ENCODE measurements at places on chromosomes 16 and 17.

DNA sequence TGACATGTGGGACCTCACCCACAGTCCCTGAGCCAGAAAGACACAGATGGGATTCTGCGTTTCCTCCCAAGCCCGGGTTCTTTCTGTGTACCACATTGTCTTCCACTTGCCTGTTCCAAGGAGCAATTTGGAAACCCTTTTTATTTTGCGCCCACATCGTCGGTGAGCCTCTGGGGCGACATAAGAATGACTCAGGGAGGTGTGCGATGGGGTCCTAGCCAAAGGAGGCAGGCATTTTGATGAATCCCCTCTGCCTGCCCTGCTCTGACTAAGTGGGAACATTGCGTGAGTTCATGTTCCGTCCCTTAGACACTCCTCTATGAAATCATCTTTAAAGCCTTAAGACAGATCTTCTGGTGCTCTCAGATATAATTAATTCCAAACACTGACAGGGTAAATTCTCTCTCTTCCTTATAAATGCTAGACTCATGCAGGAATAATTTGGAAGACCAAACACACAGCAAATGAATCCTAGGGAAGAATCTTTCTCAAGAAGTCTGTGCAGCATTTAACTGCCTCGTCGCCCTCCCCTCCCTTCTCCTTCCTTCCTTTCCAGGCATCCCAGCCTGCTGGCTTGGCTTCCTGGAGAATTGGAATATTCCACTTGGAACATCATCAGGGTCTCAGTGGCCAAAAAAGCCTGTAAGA is 52.7 kb upstream of the FOXF1 start:
- DNase-seq = no peak

GRCh38 chr17:79966681-79967080 is 69.0 kb downstream of the TBC1D16 start:
- no peak for DNase-seq

- no peak for DNase-seq
These were observed 9.1 kb upstream of the SCNN1B start for GRCh38 chr16:23293016-23293415.

DNA sequence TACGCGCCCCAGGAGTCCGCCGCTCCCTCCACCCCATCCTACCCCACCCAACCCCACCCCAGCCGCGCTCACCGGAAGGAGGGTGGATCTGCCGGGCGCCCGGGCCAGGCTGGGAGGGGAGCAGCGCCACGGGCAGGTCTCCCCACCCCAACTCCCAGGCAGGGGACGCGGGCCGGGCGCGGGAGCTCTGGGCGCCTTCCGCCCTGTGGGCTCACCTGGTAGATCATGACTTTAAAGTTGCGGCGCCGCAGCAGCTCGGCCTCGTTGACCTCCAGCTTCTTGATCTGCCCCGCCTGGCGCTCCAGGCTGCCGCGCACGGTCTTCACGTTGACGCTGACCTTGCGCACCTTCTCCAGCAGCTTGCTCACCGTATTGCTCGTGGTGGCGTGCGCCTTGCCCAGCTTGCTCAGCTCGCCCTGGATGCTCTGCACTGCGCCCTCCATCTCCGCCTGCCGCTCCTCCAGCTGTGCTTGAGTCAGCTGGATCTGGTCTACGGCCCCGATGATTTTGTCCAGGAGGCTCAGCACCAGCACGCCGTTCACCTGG is 571 bp downstream of the CAVIN1 start:
- peak; percentile 65 for DNase-seq

GRCh38 chr16:65062736-65063583 is 58.9 kb downstream of the CDH11 start:
- no peak for DNase-seq

- DNase-seq = no peak
These were observed 769.1 kb upstream of the CDH8 start for GRCh38 chr16:62805221-62805857.

DNA sequence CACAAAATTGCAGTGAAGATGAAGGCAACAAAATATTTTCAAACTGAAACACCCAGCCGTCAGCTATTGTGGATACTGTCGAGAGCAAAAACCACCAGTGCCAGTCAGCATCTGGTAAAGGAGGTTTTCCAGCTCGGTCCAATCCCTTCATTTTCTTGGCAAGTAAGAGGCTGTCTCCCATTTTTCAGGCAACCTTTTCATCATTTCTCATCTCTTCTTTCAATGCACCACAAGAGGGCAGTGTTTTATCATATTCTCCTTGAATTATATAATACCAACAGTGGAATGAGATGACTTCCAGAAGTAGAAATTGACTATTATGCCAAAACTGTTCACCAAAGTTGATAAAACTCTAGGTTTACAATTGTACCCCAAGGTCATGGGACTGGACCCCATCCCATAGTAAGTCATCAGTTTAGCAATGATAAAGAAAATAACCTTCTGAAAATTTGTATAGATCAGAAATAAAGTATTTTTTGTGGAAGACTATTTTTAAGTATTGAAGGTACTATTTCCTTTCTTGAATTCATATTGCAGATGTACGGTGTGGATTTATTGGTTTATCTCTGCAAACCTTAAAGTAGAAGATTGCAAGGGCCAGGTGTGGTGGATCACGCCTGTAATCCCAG is 16.8 kb downstream of the NQO1 start:
- DNase-seq = peak; percentile 77

GRCh38 chr16:81734632-81735434 is 44.3 kb upstream of the PLCG2 start:
- DNase-seq = no peak

DNA sequence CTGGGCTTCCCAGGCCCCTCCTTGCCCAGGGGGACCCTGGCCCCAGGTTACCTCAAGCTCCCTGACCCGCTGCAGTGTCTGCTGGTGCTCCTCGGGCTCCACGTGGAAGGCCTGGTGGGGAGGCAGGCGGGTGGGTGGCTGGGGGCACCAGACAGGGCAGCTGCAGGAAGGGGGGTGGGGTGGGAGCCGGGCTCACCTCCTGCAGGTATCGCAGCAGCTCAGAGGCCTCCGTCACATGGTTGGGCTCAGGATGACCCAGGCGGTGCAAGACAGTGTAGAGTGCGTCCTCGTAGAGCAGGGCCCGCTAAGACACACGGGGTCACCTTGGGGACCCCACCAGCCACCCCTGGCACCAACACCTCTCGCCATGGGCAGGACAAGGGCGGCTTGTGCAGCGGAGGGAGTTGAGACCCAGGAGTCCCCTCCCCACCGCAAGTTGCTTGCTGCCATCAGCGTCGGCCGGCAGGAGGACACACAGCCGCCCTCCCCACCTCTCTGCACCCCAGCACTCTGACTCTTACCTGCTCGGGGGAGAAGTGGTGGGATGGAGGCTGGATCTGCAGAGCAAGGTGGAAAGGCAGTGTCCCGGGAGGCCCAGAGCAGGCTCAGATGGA is 1.1 kb downstream of the UNC13D start:
- DNase-seq = no peak

- DNase-seq = no peak
These were observed 145.6 kb downstream of the CCDC182 start for GRCh38 chr17:57599271-57600045.

GRCh38 chr16:70576431-70577255 is 53.0 kb downstream of the SF3B3 start:
- peak; percentile 66 for DNase-seq

- DNase-seq = no peak
These were observed 78.6 kb upstream of the ZNF469 start for GRCh38 chr16:88303890-88304819.

GRCh38 chr17:68809148-68809547 is 146.0 kb downstream of the ABCA8 start:
- no peak for DNase-seq

GRCh38 chr17:44005527-44006271 is 1.3 kb downstream of the NAGS start:
- peak; percentile 72 for DNase-seq

GRCh38 chr16:86995456-86995855 is 321.7 kb downstream of the C16orf95 start:
- DNase-seq = no peak

DNA sequence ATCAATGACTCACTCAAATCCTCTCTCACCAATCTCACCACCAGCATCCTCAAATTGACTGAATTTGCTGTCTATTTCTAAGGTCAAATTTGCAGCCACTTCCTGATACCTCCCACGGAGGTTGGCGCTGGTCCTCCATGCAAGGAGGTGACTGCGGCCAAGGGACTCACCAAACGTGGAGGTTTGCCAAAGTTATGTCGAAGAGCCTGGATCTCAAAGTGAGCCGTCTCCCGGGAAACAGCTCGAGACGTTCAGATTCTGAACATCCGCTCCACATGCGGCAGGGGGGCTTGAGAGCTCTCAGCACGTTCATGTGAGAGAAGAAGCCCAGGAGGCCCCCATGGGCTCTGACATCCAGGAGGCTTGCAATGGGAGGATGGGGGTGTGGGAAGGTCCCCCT is 22.6 kb downstream of the LGALS3BP start:
- DNase-seq = no peak

- no peak for DNase-seq
These were observed 17.9 kb downstream of the SNX29 start for GRCh38 chr16:11994143-11995119.

GRCh38 chr17:69451416-69452394 is 37.2 kb downstream of the MAP2K6 start:
- no peak for DNase-seq

GRCh38 chr16:46871597-46871996 is 12.6 kb upstream of the GPT2 start:
- DNase-seq = no peak

- DNase-seq = peak; percentile 89
These were observed 6.7 kb downstream of the SMIM5 start for GRCh38 chr17:75639771-75640555.

- DNase-seq = peak; percentile 30
These were observed 883 bp upstream of the TAF15 start for GRCh38 chr17:35808240-35808961.

DNA sequence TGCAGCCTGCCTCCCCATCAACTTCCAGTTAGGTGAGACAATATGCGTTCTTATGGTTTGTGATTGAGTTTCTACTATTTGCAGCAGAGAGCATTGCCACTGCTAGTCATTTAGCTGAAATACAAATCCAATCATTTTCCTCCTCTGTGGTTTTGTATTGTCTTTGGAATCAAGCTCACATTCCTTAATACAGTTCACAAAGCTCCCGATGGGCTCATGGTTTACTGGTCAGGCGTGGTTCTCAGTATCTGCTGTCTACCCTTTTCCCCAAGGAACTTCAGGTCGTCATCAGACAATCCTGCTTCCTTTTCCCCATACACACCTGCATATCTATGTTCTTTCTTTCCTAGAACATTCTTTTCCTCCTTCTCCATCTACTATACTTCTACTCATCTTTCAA is 69.6 kb upstream of the GAS7 start:
- DNase-seq = no peak

Measured in HT-29 (cell line).